ENCODE measurements at places on chromosomes 12 and 14.
A peak's percentile ranks its signal among the peaks of the same experiment; 100 is the strongest.

- DNase-seq: peak; percentile 18
These were observed 111.4 kb downstream of the STXBP6 start for GRCh38 chr14:24938593-24938992.

GRCh38 chr14:53537422-53538315 lies 384.5 kb upstream of the DDHD1 start:
- no peak for DNase-seq

GRCh38 chr12:64682572-64683277 lies 72.4 kb downstream of the RASSF3 start:
- DNase-seq: peak; percentile 73

DNA sequence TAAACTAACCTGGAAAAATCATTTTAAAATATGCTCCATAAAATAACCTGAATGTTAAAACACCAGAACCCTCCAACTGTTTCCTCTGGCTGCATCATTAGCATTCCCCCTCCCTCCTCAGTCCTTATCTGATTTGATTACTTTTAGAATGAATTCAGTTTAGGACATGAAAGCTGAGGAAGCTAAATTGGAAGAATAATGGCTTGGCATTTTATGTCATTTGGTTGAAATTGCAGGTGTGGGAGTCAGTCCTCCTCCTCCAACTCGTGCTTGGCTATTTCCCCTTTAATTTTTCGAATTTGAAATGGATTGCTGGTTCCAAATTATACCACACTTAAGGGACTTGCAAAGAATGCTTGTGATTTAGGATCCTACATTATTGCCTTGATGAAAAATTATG lies 473.0 kb upstream of the STXBP6 start:
- no peak for DNase-seq

- no peak for DNase-seq
These were observed 157.2 kb downstream of the ANO4 start for GRCh38 chr12:100951756-100952155.

DNA sequence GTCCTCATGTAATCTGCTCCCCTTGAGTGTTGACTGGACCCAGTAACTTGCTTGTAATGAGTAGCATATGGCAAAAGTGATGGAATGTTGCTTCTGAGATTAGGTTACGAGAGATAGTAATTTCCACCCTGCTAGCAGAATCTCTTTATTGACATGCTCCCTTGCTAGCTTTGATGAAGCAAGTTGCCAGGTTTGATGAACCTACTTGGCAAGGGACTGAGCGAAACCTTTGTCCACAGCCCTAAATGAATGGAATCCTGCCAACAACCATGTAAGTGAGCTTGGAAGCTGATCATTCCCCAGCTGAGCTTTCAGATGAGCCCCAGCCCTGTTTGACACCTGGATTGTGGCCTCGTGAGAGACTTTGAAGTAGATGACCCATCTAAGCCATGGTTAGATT lies 120.8 kb upstream of the PLXNC1 start:
- DNase-seq: no peak

GRCh38 chr12:97097734-97098133 lies 190.7 kb downstream of the NEDD1 start:
- DNase-seq: no peak

DNA sequence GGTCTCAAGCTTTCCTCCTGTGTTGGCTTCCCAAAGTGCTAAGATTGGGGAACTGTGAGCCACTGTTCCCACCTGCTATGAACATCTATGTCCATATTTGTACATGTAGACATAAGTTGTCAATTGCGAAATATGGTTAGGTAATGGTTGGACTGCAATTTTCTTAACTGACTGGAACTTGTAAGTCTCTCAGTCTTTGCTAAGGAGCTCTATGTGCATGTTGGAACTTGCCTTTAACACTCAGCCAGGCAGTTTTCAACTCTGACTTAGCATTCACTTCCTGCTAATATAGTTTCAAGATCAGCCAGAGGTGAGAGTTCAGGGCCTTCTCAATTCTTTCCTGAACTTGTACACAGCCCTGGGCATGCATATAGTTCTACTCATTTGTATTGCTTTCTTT lies 44.5 kb upstream of the EEA1 start:
- DNase-seq: no peak

- DNase-seq: no peak
These were observed 6.6 kb upstream of the ADGRD1 start for GRCh38 chr12:130947028-130947613.

DNA sequence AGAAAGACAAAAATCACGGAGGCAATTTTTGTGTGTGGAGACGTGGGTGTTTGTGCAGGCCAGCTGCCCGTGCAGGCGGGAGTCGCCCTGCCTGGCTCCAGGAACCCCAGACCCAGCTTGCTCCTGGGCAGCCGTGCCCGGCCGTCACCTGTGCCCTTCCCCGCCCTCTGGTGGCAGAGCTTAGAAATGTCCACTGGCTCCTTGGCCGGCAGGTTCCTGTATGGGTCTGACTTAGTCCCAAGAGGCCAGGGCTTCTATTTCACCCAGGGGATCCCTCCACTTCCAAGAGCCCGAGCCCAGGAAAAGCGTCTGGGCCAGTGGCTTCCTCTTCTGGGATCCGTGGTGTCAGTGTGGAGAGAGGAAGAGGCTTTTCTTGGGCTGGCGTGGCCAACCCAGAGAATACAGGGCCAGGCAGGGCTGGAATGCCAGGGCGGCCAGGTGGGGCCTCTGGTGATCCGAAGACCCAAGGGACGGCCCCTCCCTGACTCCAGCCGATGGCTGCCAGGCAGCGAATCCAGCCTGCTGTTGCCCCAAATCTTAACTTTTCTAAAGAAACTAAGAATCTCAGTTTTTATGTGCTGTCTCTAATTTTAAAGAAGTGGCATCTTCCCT lies 120.9 kb downstream of the TMEM132C start:
- DNase-seq: peak; percentile 81

DNA sequence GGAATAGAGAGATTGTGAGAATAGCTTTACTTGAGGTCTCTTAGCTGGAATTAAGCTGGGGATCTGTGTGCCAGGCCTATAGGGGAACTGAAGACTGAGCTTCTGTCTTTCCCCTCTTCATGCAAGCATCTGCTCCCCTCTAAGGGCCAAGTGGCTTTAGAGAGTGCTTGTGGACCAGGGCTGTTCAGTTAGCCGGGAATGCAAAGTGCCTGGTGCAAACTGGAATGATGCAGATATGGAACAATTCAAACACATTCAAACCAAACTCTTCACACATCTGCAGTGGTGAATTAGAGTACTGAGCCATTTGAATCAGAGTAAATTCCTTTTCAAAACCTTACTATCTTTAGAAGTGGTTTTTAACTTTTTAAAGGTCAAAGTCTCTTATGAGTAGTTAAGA lies 99.0 kb downstream of the LIN7A start:
- peak; percentile 40 for DNase-seq

DNA sequence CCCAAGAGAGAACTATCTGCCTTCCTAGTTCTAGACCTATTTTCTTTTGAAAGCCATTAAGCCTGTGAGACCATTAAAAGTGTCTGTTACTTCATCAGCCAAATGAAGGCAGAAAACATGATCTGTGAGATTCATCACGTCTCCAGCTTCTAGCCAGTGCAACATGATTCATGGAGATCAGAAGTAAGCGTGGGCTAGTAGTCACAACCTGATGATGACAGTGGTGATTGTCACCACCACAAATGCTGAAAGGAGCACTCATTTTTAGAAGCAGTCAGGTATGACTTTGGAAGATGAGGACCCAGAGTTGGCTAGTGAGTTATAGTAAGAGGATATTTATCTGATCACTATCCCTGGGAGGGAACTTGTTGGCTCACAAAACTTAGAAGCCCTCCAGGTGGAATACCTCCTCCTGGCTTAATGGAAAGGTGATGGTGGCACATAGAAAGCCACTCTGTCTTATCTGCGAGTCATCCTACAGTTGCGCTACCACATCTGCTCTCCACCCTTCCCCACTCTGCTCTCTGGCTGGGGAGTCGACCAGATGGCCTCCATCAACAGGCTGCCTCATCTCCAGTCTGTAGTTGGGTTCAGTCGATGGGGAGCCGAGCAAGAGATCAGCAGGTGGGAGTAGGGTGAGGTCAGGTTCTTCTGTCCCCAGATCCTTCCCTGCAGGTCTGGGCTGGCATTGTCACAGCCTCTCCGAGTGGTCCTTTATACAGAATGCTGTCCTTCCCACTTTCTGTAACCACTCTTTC lies 317.6 kb upstream of the FKBP4 start:
- no peak for DNase-seq

DNA sequence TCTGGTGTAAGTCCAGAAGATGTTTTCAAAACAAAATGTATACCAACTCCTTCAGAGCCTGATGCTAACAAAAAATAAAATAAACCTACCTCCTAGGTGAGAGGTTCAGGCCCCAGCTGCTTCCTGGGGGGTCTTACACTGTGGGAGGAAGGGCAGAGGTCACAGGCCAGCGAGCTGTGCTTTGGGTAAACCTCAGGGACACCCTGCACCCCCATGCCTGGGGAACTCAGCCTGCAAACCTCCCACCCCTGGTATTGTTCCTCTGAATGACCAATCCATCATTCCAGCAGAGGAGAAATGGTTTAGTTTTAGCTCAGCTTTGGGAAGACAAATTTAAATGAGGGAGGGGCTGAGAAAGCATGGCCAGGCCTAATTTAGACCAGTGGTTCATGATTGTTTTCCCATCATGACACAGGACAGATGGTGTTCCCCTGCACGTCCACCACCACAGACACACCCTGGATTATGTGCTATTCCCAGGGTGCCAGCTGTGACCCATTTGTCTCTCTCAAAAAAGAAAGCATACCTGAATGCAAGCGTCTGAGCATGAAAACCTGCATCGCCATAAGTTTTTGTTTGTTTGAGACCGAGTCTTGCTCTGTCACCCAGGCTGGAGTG lies 14.5 kb upstream of the TFCP2 start:
- DNase-seq: no peak

DNA sequence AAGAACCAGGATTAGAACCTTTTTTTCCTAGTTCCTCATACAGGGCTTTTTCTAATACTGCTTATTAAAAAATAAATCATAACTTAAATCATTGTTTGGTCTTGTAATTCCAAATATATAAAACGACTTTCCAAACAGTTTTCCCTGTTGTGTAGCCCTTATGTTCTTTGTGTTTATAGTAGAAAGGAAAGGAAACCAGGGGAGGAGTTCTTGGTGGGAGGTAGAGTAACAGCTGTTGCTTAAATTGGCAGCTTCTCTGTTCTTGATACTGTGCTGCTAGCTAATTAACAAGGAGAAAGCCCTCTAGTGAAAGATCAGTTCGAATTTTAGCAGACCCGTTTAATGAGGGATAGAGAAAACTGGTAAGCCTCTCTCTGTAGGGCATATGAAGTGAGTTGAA lies 15.0 kb downstream of the SRP54 start:
- peak; percentile 55 for DNase-seq

DNA sequence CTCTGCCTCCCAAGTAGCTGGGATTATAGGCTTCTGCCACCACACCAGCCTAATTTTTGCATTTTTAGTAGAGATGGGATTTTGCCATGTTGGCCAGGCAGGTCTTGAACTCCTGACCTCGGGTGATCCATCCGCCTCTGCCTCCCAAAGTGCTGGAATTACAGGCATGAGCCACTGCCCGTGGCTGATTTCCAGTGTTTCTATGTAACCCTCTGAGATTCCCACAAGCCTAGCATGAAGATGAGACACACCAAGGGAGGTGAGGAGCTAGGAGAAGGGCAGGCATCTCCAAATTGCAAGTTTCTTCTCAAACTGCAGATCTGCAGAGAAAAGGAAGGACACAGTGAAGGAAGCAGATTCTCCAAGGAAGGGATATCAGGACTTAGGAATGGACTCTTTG lies 125.0 kb downstream of the CACNA1C start:
- DNase-seq: no peak

- no peak for DNase-seq
These were observed 1061.8 kb downstream of the BCL11B start for GRCh38 chr14:98210045-98210672.
